ENCODE measurements at places on chromosomes 16 and 17.
A peak's percentile ranks its signal among the peaks of the same experiment; 100 is the strongest.

GRCh38 chr16:13414154-13414553 lies 505.8 kb upstream of the ERCC4 start:
- no peak for DNase-seq

- no peak for DNase-seq
These were observed 69.2 kb downstream of the MAP2K4 start for GRCh38 chr17:12089809-12090384.

- DNase-seq, result no peak
These were observed 225.0 kb downstream of the XYLT1 start for GRCh38 chr16:17245776-17246175.

DNA sequence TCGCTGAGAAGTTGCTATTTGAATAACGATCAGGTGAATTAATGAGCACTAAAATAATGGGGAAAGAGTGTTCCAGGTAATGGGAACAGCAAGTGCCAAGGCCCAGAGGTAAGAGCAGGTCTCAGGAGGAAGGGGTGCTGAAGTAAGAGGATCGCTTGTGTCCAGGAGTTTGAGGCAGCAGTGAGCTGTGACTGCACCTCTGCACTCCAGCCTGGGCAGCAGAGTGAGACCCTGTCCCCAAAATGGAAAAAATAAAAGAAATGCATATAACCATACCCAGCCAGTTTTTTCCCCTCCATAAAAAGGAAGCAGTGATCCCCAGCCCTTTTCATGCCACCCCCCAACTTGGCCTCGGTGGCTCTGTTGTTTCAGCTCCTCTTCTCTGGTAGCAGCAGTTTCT lies 16.8 kb upstream of the HAS3 start:
- DNase-seq, result no peak

- no peak for DNase-seq
These were observed 59.1 kb upstream of the CLEC18B start for GRCh38 chr16:74480150-74481029.

GRCh38 chr17:28494445-28495188 lies 11.5 kb upstream of the FOXN1 start:
- DNase-seq, result peak; percentile 78

GRCh38 chr17:42122371-42123303 lies at the start of gene HSPB9:
TSS of gene HSPB9 (plus strand) at chr17:42122804. CDS start at chr17:42122851, 47 bp downstream.
- no peak for DNase-seq

Data from T-helper 9 cell (primary cell).